Right forelimb (tissue), 1 donor: ENCODE measurements at places on chromosomes 3 and 15.

DNA sequence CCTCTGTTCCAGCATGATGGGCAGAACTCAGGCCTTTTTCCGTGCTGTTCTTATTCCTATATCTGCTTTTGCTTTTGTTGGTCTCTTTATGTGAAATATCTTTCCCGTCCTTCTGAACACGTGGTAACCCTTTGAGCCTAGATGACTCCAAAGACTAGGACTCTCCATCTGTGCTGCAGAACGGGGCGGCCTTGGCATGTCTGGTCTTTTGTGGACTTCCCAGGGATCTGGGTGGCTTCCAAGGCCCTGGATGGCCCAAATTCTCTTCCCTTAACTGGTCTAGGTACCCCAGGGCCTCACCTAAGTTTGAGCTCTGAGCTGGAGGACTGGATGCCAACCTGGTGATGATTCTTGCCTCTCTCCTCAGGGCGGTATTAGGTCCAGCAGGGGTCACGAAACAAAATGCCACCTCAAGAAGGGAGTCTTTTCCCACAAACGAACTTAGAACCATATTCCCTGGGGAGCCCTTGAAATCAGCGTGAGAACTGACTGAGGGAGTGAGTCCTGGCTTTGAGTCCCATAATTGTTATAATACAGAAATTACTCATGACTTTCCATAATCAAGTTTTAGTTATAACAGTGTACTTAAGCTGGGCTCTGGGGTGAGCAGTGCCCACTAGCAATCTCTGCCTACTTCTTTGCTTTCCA is 13.8 kb downstream of the TLNRD1 start:
- no peak for DNase-seq

GRCh38 chr15:49709646-49710214 is 88.9 kb downstream of the DTWD1 start:
- no peak for DNase-seq

- DNase-seq: no peak
Measured at GRCh38 chr3:142151240-142151639, 1.9 kb upstream of the TFDP2 start.

DNA sequence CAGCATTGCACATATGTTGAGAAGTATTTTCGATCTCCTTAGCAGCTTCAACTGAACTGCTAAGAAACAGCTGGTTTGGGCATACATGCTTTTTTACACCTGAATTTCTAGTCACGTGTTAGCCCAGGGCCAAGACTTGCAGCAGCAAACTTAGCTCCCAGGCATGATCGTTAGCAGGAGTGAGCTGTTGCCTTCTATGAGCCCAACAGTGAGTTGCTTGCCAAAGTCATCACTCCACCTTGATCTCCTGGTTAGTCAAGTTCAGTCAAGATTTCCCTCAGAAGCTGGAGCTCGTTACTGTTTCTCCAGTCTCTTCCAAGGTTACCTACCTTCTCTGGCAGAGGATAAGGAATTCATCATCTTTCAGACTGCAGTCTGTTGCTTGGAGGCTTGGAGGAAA is 100.4 kb upstream of the SEMA6D start:
- DNase-seq: no peak

GRCh38 chr15:56886932-56887781 is 31.3 kb upstream of the TCF12 start:
- DNase-seq: peak; percentile 96
